Kidney (tissue), 22 donors: ENCODE measurements at places on chromosomes 4 and X.

DNA sequence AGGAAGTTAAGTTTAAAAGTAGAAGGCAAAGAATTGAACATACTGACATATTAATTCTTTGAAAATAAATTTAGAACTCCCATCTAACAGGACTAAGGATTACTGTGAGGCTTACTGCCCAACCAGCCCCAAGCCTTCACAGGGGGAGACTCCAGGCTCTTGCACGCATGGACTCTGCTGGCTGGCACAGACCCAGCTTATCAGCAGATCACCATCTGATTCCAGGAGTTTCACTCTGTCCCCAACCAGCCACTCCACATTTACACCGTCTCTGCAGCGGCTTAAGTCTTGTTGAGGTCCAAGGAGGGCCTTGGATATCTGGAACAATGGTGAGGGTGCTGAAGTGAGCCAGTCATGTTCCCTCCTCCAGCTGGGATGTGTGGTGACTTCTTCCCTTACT lies 16.4 kb upstream of the OTUD4 start:
- H3K36me3 ChIP-seq, result no peaks in the 10 kb centered on the region
- H3K27me3 ChIP-seq, result no peaks in the 10 kb centered on the region
- no peak for DNase-seq
- H3K4me1 ChIP-seq, result no peaks in the 10 kb centered on the region
- H3K4me3 ChIP-seq, result no peak overlapping the region

DNA sequence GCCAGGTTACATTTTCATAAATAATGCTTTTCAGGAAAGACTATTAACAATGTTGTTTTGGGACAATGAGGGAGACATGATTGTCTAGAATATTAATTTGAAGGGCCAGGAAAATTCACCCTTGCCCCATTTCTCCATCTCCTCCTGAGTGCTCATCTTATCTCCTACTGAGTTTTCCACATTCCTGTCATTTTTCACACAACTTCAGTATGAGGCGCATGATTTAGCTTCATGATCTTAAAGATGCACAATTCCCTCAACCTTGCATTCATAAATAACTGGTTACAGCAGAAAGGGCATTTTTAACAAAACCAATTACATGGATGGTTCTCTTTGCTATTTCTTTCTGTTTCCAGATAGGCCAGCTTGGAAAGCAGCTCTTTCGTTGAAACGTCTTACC lies 1699.2 kb upstream of the IGFBP7 start:
- H3K4me1 ChIP-seq, result no peaks in the 10 kb centered on the region
- H3K27me3 ChIP-seq, result no peaks in the 10 kb centered on the region
- H3K27ac ChIP-seq, result no peak overlapping the region
- DNase-seq, result no peak
- no peaks in the 10 kb centered on the region for H3K36me3 ChIP-seq

- no peaks in the 10 kb centered on the region for H3K36me3 ChIP-seq
- H3K4me3 ChIP-seq, result no peak overlapping the region
- H3K27ac ChIP-seq, result no peak overlapping the region
- no peak for DNase-seq
- no peaks in the 10 kb centered on the region for H3K27me3 ChIP-seq
Measured at GRCh38 chrX:69124108-69124507, 41.1 kb downstream of the PJA1 start.

GRCh38 chrX:68462197-68462596 lies 28.9 kb upstream of the OPHN1 start:
- no peak overlapping the region for H3K4me3 ChIP-seq
- no peaks in the 10 kb centered on the region for H3K27me3 ChIP-seq
- H3K4me1 ChIP-seq, result no peaks in the 10 kb centered on the region
- no peak for DNase-seq
- no peaks in the 10 kb centered on the region for H3K36me3 ChIP-seq

DNA sequence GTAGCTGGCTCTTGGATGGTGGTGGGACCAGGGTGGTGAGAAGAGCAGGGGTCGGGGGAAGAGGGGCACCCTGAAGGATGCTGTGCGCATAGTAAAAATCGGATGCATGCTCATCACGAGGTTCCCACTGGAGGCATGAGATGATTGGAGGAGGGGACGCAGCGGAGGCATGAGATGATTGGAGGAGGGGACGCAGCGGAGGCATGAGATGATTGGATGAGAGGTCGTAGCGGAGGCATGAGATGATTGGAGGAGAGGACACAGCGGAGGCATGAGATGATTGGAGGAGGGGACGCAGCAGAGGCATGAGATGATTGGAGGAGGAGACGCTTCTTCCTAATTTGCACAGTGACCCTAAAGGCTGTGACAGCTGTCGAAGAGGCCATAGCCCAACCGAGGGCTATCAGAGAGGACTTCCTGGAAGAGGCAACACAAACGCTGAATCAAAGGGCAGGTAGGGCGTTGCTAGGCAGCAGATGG lies 106.7 kb downstream of the ADRA2C start:
- no peaks in the 10 kb centered on the region for H3K36me3 ChIP-seq
- peaks cover 8% of the 10 kb centered on the region for H3K27me3 ChIP-seq
- H3K4me1 ChIP-seq, result no peaks in the 10 kb centered on the region
- H3K27ac ChIP-seq, result no peak overlapping the region
- no peak overlapping the region for H3K4me3 ChIP-seq

GRCh38 chr4:10299601-10300000 lies 157.6 kb downstream of the ZNF518B start:
- no peak overlapping the region for H3K27ac ChIP-seq
- DNase-seq, result no peak
- H3K36me3 ChIP-seq, result no peaks in the 10 kb centered on the region
- H3K4me3 ChIP-seq, result no peak overlapping the region

DNA sequence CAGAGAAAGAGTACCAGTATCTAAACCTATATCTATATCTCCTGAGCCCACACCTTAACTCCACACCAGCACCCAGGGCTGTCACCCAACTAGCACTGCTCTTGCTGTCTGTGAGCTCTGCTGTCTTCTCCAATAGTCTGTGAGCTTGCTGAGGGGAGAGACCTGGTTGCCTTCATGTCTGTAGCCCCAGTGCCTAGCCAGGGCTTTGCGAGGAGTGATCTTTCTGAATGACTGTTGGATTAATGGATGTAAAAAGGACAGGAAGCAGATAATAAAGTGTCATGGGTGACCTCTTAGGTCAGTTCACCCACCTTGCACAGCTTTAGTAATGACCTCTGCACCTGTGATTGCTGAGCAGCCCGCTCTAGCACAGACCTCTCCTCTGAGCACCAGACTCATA lies 30.5 kb downstream of the CNGA2 start:
- no peak overlapping the region for H3K4me3 ChIP-seq
- H3K4me1 ChIP-seq, result no peaks in the 10 kb centered on the region
- H3K27me3 ChIP-seq, result no peaks in the 10 kb centered on the region
- no peak for DNase-seq

DNA sequence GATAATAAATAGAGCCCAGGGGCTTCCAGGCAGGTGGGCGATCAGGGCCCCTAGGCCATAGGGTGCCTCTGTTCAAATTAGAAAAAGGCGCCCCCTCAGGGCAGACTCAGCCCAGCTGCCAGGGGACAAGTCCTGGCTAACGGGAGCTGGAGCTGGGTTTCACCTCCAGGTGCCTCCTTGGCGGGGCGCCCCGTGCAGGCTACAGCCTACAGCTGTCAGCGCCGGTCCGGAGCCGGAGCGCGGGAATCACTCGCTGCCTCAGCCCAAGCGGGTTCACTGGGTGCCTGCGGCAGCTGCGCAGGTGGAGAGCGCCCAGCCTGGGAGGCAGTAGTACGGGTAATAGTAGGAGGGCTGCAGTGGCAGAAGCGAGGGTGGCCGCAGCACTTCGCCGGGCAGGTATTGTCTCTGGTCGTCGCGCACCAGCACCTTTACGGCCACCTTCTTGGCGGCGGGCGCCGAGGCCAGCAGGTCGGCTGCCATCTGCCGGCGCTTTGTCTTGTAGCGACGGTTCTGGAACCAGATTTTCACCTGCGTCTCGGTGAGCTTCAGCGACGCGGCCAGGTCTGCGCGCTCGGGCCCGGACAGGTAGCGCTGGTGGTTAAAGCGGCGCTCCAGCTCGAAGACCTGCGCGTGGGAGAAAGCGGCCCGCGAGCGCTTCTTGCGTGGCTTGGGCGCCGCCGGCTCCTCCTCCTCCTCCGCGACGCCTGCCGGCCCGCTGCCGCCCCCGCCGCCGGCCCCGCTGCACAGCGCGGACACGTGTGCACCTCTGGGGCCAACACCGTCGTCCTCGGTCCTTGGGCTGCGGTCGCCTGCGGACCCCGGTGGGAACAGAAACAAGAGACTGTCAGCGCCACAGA lies 2.4 kb downstream of the NKX3-2 start:
- peak; percentile 49 for DNase-seq
- H3K27ac ChIP-seq, result no peak overlapping the region
- H3K36me3 ChIP-seq, result no peaks in the 10 kb centered on the region

- no peak for DNase-seq
- no peaks in the 10 kb centered on the region for H3K27me3 ChIP-seq
Measured at GRCh38 chr4:20428436-20429160, 176.9 kb downstream of the SLIT2 start.

DNA sequence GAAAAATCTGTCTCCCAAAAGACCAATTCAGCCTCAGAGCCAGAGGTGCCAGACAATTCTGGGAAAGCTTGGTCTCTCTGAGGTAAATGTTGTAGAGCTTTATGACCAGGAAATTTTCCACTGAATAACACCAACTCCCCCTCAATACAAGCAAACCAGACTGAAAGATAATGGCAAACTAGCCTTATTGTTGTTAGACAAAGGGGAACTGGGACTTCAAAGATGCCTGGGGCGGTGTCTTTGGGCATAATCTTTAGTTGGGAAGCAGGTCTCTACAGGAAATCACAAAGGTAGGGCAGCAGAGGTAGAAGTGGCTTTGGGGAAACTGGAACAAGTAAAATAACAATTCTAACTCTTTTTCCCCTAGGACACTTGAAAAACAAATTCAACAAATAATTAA lies 12.0 kb downstream of the COL4A6 start:
- no peaks in the 10 kb centered on the region for H3K27me3 ChIP-seq
- no peak overlapping the region for H3K4me3 ChIP-seq
- no peaks in the 10 kb centered on the region for H3K4me1 ChIP-seq
- no peak for DNase-seq
- no peaks in the 10 kb centered on the region for H3K36me3 ChIP-seq

- H3K36me3 ChIP-seq, result peaks cover 18% of the 10 kb centered on the region
- H3K4me1 ChIP-seq, result no peaks in the 10 kb centered on the region
- no peak overlapping the region for H3K27ac ChIP-seq
Measured at GRCh38 chr4:9921326-9921725, 100.0 kb downstream of the SLC2A9 start.

DNA sequence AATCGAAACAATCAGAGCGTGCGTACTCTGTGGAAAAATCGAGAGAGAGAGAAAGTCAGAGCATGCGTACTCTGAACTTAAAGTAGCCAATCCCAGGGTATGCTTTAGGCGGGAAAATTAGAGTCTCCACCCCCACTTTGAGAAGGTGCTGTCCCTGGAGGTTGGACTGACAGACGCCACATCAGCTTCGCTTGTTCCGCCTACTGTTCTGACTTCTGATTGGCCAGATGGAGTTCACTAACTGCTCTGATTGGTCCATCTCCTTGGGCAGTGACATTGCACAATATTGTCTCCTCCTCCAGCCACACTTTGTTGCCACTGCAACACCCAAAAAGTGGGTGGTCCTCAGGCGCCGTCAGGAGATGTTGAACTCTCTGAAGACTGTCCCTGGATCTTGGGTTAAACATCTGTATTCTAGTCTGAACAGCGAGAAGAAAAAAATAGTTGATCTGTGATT lies at the start of gene SSX5:
Gene SSX5, minus strand, starts transcription at position 51 of the 457 bp plus-strand sequence. CDS start 1,437 bp downstream, outside the sequence.
- no peaks in the 10 kb centered on the region for H3K4me1 ChIP-seq
- no peak for DNase-seq
- no peaks in the 10 kb centered on the region for H3K27me3 ChIP-seq
- no peak within 1 kb of the TSS for H3K4me3 ChIP-seq

DNA sequence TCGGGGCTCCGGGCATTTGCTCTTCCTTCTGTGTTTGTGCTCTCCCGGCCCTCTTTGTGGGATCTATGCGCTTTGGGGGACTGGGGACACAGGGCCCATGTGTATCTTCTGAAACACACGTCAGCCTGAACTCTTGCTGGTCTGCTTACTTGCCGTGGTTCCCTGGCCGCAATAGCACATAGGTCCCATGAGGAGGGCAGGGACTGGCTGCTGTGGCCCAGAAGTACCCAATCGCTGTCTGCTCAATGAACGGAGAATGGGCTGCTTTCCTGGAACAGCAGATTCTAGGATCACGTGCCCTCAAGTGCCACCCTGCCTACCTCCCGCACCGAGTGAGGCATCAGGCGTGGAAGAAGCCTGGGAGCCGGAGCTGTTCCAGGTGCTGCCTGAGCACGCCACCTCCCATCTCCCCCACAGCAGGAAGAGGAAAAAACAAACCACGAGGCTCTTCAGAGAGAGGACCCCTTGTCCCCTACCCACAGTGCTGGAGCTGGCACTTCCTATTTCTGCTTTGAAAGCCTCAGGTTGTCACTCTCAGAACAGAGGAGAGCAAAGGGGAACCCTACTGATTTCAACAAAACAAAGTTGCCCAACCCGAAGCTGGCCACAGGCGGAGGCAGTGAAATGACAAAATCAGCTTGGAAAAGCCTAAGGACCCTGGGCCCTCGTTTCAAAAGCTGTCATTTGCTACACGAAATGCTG lies 3.8 kb downstream of the G6PD start:
- no peaks in the 10 kb centered on the region for H3K36me3 ChIP-seq
- no peaks in the 10 kb centered on the region for H3K4me1 ChIP-seq

GRCh38 chr4:56640621-56641493 lies 40.2 kb downstream of the HOPX start:
- H3K27ac ChIP-seq, result no peak overlapping the region
- no peak for DNase-seq
- no peak overlapping the region for H3K4me3 ChIP-seq
- no peaks in the 10 kb centered on the region for H3K36me3 ChIP-seq
- no peaks in the 10 kb centered on the region for H3K4me1 ChIP-seq

- H3K27me3 ChIP-seq, result no peaks in the 10 kb centered on the region
- H3K36me3 ChIP-seq, result no peaks in the 10 kb centered on the region
- no peaks in the 10 kb centered on the region for H3K4me1 ChIP-seq
- no peak for DNase-seq
- no peak overlapping the region for H3K27ac ChIP-seq
Measured at GRCh38 chrX:41956027-41956426, 32.7 kb upstream of the CASK start.

DNA sequence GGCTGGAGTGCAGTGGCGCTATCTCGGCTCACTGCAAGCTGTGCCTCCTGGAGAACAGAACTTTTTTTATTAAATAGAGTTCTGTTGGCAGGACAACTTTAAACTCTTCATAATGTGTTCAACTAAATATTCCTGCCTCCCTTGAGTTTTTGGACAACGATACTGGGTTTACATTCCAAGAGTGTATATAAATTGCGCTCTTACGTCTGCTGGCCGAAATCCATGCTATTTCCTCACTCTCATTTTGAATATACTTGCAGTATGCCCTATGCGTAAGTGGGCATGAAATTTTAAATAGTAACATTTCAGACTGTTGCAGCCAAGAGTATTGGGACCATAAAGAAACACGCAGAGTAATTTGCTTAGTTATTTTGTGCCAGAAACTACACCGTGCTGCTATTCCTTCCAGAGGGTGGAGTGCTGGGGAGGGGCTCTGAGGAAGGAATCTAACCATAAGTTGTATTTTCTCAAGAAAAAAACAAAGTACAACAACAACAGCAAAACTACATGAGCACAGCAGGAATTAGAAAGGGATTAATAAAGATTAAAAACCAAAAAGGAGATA lies 480.0 kb downstream of the NLGN4X start:
- H3K4me1 ChIP-seq, result no peaks in the 10 kb centered on the region
- no peaks in the 10 kb centered on the region for H3K36me3 ChIP-seq
- DNase-seq, result no peak
- no peak overlapping the region for H3K4me3 ChIP-seq
- no peaks in the 10 kb centered on the region for H3K27me3 ChIP-seq

GRCh38 chr4:48906206-48907173 lies at the start of gene OCIAD2:
Gene OCIAD2 (minus strand): TSS chr4:48906774. CDS start chr4:48904549, 2,225 bp downstream.
- H3K27ac ChIP-seq, result peak within 1 kb of the TSS; percentile 81
- H3K4me3 ChIP-seq, result peak within 1 kb of the TSS; percentile 46
- H3K4me1 ChIP-seq, result no peaks in the 10 kb centered on the region
- no peaks in the 10 kb centered on the region for H3K27me3 ChIP-seq
- peaks cover 8% of the 10 kb centered on the region for H3K36me3 ChIP-seq
